ENCODE measurements at places on chromosomes 4 and X.

DNA sequence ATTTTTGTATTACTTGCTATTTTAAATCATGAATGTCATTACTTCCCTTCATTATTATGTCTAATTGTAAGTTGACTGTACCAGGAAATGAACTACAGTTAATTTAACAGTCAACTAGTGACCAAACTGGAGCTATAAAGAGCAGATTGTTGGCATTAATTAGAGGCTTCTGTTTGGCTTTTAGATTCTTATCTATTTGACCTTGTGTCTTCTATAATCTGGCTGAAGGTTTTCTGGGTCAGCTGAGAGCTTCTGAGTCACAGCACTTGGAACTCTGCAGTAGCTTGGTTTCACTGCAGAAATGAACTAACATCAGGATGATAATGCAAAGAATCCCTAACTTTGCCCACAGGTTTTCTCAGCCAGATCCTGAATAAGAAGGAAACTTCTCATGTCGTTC lies 169.2 kb upstream of the LEF1 start:
- DNase-seq: no peak

- no peak for DNase-seq
Observed at GRCh38 chr4:94603170-94603747, 151.5 kb downstream of the PDLIM5 start.

DNA sequence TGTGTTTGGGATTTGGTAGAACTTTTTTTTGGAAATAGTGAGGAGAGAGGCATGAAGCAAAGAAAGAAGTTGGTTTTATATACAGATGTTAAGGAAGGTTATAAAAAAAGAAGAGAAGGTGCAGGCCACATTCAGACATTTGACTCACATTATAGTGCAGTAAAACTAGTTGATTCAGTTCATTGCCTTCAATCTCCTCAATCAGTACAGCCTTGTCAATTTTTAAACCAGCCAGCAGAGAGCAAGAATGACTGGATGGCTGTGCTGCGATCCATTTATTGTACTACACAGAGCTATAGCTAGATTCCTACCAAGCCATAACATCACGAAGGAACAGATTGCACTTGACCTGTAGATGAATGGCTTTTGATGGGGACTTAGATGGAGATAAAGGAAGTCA lies 79.7 kb upstream of the LSM6 start:
- no peak for DNase-seq

- DNase-seq: no peak
Observed at GRCh38 chrX:40281336-40282005, 183.7 kb upstream of the BCOR start.

Measured in breast epithelium (tissue), 4 donors.